EH (cell line): ENCODE measurements at places on chromosomes 3 and 15.

DNA sequence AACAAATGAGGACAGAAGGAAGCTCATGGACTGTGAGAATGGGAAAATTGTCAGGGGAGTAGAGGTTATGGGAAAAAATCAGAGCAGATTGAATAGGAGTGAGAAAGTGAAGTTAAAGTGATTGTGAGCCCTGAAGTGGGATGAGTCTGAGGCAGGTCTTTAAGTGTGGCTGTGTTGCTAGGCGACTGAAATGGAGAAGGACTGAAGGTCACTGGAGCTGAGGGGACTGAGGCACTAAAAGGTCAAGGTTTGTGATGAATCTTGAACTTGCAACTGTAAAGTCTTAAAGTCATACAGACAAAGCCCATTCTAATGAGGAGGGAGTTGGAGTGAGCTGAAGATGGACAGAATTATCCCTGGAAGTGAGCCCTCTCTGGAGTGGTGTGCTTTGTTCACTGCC, 518.9 kb downstream of the TUSC7 start:
- no peak for DNase-seq

- DNase-seq, result no peak
Observed at GRCh38 chr3:55165704-55166405, 238.0 kb upstream of the LRTM1 start.

GRCh38 chr15:82768414-82769054, 37.3 kb downstream of the FSD2 start:
- DNase-seq, result peak; percentile 17

- peak; percentile 11 for DNase-seq
Observed at GRCh38 chr3:113532698-113533533, 561 bp downstream of the SIDT1 start.

DNA sequence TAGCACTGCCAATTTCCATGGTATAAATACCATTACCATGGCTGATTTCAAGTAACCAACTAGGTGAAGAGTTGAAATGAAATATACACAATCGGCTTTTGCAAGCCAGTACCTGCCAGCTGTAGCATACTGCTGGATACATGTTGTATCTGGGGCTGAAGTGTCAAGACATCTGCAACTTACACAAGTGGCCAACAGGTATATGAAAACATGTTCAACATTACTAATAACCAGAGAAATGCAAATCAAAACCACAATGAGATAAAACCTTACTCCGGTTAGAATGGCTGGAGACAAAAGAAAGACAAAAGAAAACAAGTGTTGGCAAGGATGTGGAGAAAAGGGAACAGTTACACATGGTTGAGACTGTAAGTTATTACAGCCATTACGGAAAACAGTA, 11.6 kb downstream of the ATOSA start:
- no peak for DNase-seq
